Omental fat pad (tissue), 4 donors: ENCODE measurements at places on chromosomes 1 and 21. TPM values are rescaled to one million over a fixed set of nuclear protein-coding genes. Genes with fewer than 3 reads are reported as not detected.

Gene SHE
- total RNA-seq = 23.4 TPM

Gene SRSF4
- total RNA-seq = 75.3 TPM

Gene OR2T11
- total RNA-seq = not detected

Gene BTF3L4
- 55.9 TPM for total RNA-seq

Gene CLEC20A
- not detected for total RNA-seq

Gene TNFRSF8
- 5.8 TPM for total RNA-seq

Gene BEND5
- 0.47 TPM for total RNA-seq

Gene XCL1
- total RNA-seq = not detected

Gene OR2T35
- not detected for total RNA-seq

DNA sequence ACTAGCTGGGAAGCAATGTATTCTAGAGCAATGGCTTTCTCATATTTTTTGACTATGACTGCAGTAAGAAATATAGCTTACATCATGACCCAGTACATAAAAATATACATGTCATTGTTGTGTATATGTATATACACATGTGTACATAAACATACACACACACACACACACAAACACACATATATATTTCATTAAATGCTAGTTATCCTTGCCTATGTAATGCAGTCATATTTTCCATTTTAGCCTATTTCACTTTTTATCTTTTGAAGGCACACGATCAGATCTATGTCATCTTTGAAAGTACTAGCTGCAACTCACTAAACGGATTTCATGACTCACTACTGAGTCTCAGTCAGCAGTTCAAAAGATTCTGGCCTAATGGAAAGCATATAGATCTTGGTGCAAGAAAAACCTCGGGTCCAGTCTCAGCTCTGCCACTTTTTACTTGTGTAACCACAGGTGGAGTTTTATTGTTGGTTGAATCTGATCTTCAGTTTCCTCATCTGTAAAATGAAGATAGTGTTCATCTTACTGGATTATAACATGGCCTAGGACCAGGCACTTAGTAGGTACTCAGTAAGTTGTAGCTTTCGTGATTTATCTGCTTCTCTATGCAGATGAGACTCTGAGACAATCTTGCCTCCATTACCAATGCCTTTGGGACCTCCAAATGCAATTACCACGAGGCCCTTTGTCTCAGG, 325.6 kb downstream of the RRAGC start:
- DNase-seq = no peak

DNA sequence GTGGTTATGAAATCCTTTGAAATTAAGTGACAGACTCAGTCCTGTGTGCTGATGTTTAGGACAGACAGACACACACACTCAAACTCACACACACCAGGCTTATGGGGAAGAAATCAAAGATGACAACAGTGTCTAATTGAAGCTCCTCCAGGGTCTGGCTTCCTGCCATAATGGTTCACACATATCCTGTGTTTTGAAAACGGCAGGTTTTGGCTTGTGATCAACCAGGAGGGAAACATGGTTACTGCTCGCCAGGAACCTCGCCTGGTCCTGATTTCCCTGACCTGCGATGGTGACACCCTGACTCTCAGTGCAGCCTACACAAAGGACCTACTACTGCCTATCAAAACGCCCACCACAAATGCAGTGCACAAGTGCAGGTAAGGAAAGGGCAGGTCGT, 4.6 kb downstream of the MTARC1 start:
- no peak for DNase-seq

- DNase-seq = no peak
Observed at GRCh38 chr1:28156821-28157220, 19.7 kb downstream of the PTAFR start.

DNA sequence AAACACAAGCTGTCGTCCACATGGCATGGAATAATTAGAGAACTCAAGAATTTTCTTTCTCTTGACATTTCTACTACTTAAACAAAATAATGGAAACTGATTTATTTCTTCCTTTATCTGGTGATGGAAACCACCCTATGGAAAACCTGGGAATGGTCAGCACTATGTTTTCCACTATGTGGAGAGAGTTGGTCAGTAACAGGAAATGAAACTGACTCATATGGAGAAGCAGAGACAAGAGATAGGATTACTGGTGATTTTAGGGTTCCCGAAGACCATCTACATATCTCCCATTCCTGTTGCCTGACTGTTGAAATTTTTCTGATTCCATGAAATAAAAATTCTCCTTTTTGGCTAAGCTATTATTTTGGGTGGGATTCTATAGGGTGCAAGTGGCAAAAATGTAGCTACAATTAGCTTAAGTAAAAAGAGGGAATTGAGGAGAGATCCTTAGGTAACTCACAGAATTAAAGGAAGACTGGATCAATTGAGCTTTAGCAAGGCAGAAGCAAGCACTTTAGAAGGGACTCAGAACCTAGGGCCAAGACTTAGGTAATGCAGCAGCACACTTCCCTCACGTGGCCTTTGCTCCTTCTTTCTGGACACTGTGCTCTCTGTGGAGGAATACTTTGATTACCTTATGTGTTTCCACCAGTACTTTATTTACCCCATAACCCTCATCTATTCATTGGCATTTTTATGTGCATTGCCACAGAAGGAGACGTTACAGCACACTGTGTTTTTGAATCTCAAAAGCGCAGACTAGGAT, 89.6 kb downstream of the LEPR start:
- DNase-seq = no peak

- DNase-seq = no peak
Observed at GRCh38 chr1:52679048-52679447, 19.1 kb downstream of the COA7 start.

DNA sequence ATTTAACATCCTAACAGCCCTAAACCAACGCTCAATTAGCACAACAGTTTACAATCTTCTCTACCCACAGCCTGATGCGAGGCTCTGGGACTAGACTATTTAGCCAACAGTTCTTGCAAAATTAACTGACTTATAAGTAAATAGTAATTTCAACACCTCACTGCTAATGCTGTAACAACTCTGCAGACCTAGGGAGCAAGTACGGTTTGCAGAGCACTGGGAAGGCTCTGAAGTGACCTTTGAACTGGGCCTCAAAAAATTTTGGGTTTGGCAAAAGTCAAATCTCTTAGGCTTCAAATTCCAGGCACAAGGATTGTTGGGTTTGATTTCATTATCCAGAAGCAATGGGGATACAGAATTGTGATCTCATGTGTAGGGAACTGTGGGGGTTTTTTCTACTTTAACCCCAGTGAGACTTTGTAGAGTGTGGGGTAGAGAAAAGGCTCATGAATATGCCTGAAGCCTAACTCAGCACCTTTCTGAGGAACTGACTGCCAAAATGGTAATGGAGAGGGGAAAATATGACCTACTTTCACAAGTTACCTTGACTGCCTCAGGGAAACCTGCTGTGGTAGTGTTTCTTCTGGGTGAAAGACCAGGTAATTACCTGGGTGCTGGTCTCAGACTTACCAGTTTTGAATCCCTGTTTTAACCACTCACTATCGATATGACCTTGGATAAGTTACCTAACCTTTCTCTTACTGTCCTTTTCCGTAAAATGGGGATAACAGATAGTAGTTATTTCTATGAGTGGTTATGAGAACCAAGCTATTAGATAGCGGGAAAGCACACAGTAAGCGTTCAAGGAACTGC, 889 bp upstream of the TXLNA start:
- no peak for DNase-seq

DNA sequence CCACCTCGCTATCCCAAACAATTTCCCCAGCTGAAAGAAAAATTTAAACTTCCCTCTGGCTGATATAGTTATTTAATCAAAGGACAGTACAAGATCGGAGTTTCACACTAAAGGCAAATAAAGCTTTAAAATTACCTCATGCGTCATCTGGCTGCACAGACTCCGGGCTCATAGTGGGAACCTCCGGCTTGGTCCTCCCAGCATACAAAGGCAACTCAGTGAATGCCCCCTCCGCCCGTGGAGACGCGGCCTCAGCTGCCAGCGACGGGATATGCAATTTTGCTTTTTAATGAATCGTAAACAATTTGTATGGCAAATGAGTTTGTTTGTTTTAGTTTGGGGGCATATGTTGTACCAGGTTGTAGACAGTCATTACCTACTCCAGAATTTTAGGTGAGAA, 214.6 kb upstream of the NFIA start:
- DNase-seq = no peak

DNA sequence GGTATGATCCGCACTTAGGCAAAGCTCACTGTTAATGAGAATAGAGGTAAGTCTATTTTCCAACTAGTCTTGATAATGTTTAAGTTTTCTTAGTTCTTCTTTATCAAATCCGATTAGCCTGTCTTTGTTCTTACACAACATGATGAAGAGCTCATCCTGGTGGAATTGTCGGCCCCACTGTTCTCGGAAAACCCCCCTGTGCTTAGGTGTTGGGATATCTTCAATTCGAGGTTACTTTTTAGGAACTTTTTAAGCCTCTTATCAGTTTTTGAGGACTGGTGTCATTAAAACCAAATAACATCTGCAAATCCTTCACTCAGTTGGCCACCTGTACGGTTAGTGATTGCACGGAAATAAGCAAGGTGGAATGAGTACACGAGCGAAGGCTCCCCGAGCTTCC, 60.7 kb upstream of the KIF26B start:
- DNase-seq = no peak

GRCh38 chr1:174812016-174812415, 187.7 kb upstream of the CACYBP start:
- DNase-seq = no peak

DNA sequence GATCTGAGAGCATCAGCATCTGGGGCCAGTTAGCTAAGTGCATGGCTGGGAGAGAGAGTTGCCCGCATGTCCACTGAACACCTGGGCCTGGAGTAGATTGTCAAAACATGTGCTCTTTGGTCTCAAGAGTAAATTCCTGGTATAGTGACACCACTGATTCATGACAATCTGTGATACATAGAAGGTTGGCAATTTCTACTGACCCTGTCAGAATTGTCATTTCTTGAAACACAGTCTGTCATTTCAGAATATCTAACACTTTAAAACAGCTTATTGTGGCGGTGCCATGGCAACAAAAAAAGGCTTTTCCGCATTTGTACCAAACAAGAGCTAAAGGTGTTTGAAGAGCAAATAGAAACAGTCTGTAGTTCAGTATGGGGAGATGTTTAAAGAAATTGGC, 186.4 kb upstream of the FAM78B start:
- DNase-seq = no peak

DNA sequence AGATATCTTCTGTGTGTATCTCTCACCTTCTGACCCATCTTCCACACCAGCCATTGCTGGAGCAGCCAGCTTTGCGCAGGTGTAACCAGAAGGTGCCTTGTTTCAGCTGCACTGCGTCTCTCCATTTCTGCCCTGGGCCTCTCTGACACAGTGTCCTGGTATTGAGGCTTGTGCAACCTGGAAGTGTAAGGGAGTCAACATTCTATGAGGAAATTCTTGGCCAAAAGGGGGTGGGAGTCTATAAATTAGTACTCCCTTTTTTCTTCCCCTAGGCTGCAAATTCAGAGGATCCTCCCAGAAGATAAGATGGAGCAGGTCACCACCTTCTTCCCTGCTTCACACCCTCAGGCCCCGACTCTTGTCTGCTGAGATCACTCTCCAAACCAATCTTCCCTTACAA, 109.1 kb downstream of the MRPS6 start:
- no peak for DNase-seq

GRCh38 chr1:16719571-16720350, 20.6 kb upstream of the RNU1-4 start:
- no peak for DNase-seq

DNA sequence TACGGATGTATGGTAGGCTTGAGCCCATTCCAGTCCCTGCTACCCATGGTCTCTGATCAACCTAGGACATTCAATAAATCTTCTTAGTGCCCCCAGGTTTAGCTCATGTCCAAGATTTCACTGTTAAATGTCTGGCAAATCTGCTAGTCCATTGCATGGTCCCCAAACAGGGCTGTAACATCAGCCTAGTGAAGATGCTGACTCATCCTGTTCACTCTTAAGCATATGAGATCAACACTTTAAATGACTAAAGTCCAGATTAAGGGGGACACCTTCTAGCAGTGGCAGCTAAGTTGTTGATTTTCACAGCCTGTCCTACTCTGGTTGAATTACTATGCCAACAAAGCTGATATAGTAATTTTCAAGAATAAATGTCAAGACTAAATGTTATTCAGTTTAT, 46.5 kb upstream of the NUF2 start:
- DNase-seq = no peak

DNA sequence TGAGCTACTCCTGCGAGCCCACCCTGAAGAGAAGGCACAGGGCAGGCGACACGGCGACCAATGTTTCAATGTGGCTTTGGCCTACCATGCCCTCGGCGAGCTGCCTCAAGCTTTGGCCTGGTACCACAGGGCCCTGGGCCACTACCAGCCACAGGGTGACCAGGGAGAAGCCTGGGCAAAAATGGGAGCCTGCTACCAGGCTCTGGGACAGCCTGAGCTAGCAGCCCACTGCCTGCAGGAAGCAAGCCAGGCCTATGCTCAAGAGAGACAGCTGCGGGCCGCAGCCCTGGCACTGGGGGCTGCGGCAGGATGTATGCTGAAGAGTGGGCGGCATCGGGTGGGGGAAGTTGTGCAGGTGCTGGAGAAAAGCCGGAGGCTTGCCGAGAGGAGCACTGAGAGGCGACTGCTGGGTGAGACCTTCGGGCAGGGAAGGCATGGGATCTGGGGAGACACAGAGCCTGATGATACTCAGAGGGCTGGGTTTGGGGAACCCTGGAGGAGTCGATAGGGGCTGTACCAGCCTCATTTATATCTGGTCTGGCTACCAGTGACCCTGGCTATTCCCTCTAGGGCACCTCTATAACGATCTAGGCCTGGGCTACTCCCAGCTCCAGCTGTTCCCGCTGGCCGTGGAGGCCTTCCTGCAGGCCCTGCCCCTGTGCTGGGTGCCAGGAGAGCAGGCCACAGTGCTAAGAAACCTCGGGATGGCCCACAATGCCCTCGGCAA, 2.3 kb downstream of the TTC24 start:
- no peak for DNase-seq

DNA sequence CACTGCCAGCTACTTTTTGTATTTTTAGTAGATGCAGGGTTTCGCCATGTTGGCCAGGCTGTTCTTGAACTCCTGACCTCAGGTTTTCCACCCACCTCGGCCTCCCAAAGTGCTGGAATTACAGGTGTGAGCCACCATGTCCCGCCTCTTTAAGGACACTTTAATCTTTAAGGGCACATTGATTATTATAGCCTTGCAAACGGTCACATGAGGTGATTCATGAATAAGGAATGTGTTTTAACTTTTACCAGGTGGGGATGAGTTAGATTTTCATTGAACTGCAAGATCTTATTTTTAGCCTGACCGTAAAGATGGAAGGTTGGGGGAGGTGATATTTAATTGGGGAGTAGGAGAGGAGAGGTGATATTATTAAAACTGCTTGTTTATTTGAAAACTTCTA, 61.9 kb downstream of the TBCE start:
- DNase-seq = no peak

- DNase-seq = no peak
Observed at GRCh38 chr1:23434260-23434775, 9.8 kb upstream of the TCEA3 start.

- no peak for DNase-seq
Observed at GRCh38 chr1:85379203-85380136, 85.5 kb downstream of the DDAH1 start.

DNA sequence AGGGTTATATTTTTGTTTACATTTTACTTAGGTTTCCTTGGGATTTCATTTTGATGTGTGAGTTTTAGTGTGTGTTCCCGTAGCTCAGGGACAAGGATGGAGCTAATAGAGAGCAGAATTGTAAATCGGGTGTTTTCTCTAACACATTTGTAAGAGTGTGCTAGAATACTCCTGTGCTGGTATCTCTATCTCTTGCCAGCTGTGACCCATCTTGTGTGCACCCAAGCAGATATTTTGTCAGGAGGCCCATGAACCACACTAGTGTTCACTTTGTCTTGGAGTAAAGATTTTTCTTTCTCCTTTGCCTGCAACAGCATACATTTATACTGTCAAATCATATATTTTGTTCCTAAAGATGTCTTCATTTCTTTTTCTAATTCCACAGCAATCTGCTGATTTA, 23.4 kb downstream of the KRTAP19-8 start:
- DNase-seq = no peak
